ENCODE measurements at places on chromosomes 3 and 15.

- no peak for DNase-seq
Observed at GRCh38 chr3:196995646-196996355, 27.2 kb upstream of the PIGZ start.

- DNase-seq = no peak
Observed at GRCh38 chr3:42090973-42091731, at the start of gene TRAK1. Gene TRAK1 (plus strand): TSS chr3:42091357. CDS start chr3:42091470, 113 bp downstream.

DNA sequence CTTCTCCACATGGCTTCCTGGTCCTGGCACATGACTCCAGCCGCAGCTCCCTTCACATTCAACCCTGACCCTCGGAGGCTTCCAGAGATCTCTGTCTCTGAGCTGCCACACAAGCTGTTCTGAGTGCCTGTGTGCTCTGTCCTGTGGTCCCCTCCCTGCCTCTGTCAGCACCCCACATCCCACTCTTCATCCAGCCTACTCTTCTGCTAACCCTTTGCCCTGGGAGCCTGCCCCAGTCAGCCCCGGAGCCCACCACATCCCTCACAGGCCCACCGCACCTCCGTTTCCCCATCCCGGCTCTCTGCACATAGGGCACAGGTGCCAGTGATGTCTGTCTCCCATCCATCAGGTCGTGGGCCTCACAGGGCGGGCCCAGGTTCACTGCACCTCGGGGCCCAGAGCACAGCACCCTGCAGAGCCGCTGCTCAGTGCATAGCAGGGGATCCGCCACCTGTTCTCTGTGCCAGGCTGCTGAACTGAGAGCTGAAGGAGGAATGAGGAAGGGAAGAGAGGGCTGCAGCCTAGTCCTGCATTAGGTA is 133.6 kb downstream of the UACA start:
- no peak for DNase-seq

DNA sequence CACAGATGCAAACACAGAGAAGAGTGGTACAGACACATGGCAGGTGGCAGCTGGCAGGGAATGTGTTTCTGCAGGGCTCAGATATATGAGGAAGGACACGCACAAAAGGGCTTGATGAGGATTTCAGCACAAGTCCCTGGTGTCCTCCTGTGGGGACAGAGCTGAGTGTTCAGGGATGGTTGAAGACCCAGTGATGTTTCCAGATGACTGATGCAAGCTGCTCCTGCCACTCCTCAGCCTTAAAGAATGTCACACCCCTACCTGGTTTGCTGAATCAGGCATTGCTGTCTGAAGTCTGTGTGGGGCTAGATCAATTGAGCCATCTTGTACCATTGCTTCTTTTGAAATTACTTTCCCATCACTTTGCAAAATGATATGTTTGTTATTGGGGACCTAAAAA is 40.2 kb downstream of the TNFAIP8L3 start:
- DNase-seq = no peak

GRCh38 chr15:68829068-68829467 is 8.4 kb upstream of the ANP32A start:
- no peak for DNase-seq

- DNase-seq = no peak
Observed at GRCh38 chr3:71388535-71389120, 194.9 kb downstream of the FOXP1 start.

DNA sequence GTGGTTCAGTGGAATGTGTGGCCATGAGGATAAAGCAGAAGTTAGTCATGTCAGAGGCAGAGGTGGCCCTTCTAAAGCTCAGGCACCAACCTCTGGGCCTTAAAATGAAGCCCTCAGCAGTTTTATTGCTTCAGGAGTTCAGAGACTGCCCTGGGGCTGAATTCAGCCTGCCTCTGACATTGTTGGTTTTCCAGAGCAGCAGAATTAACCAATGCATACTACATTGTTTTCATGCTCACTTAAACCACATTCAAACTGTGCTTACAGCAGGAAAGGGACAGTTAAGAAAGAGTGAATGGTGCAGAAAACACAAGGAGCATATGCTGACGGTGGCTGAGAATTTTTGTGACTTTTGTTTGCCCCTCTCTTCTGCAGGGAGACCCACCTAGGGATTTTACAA is 320.2 kb downstream of the CHST2 start:
- no peak for DNase-seq
